Activated naive CD8-positive, alpha-beta T cell treated with anti-CD3 and anti-CD28 coated beads, Interleukin-2, amount 50 U/mL, for 24 hours (primary cell): ENCODE measurements at places on chromosomes 16 and 17.
A peak's percentile ranks its signal among the peaks of the same experiment; 100 is the strongest.

DNA sequence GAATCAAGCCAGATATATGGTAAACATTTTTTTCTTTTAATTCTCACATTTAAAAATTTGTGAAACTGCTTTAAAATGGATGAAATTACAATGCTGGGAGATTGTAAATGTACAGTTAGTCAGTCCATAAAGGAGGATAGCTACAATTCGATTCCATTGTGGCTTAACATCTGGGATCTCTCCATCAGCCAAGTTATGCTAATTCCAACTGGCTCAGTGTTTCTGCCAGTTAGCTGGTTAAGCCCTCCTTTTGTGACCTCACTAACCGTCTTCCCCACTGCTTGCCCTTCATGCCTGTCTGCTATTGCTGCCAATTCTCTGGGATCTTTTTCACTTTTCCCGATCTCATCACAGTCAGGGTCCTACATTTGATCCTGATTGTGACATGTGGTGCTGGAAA is 1347.6 kb downstream of the CDH11 start:
- no peak for DNase-seq

GRCh38 chr16:30401768-30402425 is 5.5 kb upstream of the ZNF771 start:
- DNase-seq: no peak

DNA sequence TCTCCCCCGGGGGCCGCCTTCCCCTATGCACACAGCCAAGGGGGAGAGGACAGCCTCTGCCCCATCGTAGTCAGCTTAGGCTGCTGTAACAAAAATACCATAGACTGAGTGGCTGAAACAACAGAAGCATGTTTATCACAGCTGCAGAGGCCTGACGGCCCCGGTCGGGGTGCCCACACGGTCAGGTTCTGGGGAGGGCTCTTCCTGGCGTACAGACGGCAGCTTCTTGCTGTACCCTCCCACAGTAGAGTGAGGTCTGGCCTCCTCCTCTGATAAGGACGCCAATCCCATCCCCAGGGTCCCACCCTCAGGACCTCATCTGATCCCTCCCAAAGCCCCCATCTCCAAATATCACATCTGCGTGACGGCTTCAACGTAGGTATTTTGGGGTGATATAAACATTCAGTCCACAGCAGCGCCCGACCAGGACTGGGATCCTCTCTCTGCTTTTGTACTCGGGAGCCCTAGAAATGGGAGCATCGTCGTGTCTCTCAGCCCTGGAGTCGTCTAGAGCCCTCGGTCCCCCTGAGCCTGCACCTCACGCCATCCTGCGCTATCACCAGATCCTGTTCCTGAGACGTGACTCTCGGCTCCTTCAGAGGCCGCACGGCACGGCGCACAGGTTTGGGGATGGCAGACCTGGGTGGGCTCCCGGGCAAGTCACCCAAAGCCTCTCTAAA is 67.8 kb downstream of the RPH3AL start:
- DNase-seq: no peak

- no peak for DNase-seq
Observed at GRCh38 chr17:5702951-5703510, 118.7 kb upstream of the NLRP1 start.

DNA sequence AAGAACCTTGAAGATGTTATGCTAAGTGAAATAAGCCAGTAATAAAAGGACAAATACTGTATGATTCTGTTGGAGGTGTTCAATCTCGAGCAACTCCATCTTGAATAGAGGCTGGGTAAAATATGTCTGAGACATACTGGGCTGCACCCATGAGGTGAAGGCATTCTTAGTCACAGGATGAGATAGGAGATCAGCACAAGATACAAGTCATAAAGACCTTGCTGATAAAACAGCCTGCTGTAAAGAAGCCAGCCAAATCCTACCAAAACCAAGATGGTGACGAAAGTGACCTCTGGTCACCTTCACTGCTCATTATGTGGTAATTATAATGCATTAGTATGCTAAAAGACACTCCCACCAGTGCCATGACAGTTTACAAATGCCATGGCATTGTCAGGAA is 98.1 kb downstream of the RGS9 start:
- no peak for DNase-seq

DNA sequence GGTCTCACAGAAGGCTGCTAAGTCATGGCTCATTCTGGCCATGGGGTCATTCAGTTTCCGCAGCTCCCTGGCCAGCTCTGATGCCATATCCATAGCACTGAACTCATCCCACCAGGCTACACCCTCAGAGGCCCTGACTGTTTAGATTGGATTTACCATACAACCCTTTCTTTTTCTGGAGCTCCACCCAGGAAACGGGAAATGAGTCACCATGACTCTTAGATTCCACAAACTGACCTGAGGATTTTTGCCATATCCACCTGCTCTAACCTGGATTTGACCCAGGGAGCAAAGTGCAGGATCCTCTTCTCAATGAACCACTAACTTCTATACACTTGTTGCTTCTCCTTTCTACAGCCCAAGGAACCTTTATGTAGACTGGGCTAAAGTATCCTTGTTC is 20.3 kb upstream of the CALB2 start:
- DNase-seq: no peak

- no peak for DNase-seq
Observed at GRCh38 chr16:14399378-14400284, 230.4 kb downstream of the PARN start.

- DNase-seq: no peak
Observed at GRCh38 chr17:19365833-19366636, 3.5 kb upstream of the B9D1 start.

DNA sequence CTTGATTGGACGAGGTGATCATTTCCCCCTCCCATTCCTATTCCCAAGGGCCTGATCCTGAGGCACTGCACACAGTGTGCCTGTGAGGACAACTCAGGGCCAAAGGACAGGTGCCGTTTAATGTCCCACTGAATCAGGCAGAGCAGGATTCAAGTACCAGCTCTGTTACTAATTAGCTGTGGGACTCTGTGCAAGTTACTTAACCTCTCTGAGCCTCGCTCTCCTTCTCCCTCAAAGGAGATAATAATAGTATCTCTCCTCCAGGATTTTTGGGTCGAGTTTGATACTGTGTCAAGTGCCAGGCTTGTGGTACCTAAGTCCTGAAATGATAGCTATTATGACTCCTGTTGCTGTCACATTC is 86.8 kb upstream of the NKD1 start:
- DNase-seq: no peak

- no peak for DNase-seq
Observed at GRCh38 chr16:61182391-61182790, 853.8 kb downstream of the CDH8 start.

- DNase-seq: no peak
Observed at GRCh38 chr16:51357839-51358238, 206.8 kb upstream of the SALL1 start.

GRCh38 chr17:13537871-13538643 is 63.7 kb downstream of the HS3ST3A1 start:
- no peak for DNase-seq

DNA sequence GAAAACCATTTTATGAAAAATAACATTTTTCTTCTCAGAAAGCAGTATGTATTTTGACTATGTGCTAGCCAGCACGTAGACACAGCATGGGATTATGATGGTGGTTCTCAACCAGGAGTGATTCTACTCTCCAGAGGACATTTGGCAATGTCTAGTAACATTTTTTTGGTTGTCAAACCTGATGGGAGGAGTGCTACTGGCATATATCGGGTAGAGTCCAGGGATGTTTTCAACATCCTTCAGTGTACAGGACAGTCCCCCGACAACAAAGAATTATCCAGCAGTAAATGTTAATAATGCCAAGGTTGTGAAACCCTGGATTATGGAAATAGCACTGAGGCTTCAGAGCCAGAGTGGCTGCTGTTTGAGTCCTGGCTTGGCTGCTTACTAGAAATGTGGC is 27.7 kb downstream of the AP2B1 start:
- DNase-seq: no peak

DNA sequence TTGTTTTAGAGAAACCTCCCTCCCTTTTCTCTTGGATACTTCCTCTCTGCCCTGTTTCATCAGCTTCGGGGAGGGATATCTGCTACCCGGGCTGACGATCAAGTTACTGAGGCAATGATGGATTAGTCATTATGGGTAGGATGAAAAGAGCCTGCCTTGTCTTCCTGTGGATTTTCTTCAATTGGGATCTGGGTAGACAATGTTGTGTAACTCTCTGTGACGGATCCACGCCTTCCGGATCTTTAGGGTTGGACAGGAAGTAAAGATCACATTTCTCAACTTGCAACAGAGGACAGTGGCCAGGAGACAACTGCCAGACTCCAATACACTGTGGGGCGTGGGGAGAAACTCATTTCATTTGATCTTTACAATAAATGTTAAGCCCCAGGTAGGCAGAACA is 11.3 kb upstream of the CHST6 start:
- DNase-seq: no peak

GRCh38 chr16:50296807-50297206 is 30.5 kb downstream of the ADCY7 start:
- no peak for DNase-seq

DNA sequence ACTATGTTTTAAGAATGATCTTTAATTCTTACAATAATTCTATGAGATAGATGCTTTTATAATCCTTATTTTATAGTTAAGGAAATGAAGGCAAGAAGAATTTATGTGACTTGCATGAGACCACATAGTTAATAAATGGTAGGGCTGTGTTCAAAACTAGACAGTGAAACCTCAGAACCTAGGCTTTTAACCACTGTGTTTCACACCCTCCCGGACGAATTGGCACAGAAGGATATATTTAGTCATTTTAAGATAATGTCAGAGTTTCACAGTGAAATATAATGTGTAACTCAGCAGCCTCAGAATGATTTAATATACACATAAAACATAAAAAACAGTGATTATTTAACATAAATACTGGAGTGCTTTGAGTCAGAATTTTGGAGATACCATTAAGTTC is 57.0 kb downstream of the NSRP1 start:
- DNase-seq: no peak

DNA sequence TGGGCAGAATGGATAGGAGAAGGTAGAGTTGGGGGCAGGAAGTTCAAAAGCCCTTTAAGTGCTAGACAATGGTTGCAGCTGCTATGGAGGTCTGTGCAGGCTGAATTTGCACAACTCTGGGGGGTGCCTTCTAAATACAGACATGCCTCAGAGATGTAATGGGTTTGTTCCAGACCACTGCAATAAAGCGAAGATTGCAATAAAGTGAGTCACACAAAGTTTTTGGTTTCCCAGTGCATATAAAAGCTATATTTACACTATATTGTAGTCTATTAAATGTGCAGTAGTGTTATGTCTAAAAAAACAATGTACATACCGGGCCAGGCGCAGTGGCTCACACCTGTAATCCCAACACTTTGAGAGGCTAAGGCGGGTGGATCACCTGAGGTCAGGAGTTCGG is 60.5 kb upstream of the MYOCD start:
- DNase-seq: no peak

- DNase-seq: no peak
Observed at GRCh38 chr16:59701963-59702930, 968.1 kb upstream of the GOT2 start.

DNA sequence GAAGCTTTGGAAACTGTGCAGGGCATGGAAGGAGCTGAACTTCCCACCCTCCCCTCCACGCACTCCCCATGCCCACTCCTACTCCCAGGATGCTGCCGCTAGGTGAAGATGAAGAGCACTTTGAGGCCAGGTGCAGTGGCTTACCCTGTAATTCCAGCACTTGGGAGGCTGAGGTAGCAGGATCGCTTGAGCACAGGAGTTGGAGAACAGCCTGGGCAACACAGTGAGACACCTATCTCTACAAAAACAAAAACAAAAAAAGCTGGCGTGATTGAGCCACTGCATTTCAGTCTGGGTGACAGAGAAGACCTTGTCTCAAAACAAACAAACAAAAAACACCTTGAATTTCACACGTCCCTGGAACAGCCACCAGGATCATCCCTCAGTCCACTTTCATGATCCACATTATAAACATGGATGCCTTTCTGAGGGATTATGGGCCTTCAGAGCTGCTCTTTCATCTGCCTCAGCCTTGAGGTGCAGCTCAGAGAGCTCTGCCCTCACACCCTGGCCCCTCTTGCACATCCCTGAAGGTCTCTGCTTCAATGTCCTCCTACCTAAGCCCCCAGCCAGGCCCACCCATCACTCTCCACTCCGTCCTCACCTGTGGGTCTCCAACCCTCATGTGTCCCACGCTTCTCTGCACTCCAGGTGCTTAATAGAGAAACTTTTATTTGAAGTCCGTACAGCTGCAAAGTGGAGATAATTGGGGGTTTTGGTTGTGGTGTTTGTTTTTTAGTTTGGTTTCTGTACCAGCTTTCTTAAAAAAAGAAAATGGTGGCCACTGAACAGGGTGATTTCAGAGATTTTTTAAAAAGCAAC is 25.8 kb downstream of the PHB1 start:
- no peak for DNase-seq

GRCh38 chr17:78112518-78113471 is 15.8 kb downstream of the TMC6 start:
- peak; percentile 89 for DNase-seq

GRCh38 chr16:81532491-81533174 is 88.0 kb downstream of the CMIP start:
- DNase-seq: no peak

DNA sequence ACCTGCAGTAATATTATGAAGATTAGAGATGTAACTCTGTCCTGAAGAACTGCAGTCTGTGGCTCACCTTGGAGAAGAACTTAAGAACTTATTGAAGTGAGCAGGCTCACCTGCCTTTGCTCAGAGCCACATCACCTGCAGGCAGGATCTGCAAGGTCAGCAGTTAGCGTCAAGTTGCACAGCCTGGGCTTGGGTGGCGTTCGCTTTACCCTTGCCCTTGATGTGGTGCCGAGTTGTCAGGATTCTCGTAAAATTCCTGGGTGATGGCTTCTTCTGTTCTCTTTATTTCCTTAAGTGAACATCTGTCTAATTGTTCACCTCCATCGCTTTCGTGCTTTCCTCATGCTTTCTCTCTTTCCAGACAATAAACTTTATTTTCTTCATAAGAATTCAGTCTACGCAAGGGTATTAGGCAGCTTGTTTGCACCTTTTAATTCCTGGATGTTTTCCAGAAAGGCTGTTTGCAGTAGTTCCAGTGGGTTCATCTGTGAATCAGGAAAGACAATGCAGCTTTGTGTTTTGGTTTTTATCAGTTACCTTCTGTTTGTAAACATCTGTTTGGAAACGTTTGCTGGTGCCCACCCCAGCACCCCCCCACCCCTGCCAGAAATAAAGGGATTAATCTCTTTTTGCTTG is 254.3 kb downstream of the WWOX start:
- no peak for DNase-seq

DNA sequence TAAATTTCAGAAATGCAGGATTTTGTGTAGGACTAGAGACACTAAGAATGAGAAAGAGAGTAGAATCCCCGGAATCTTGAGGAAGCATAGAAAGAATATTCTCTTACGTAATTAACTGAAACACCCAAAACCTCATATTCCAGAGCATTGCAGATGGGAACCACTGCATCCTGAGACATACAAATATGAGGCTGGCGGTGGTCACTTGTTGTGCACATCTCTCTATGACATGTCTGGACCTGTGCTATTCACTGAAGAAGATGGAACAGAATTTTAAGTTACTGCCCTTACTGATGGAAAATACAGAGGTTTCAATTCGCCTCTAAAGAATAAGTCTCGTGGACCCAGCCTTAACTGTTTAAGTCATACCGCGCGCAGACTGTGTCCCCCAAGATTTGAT is 806 bp downstream of the RAD51C start:
- DNase-seq: no peak
